Uterus (tissue), 4 donors: ENCODE measurements at places on chromosomes 7 and 10. TPM values are rescaled to one million over a fixed set of nuclear protein-coding genes. Genes with fewer than 3 reads are reported as not detected.

GRCh38 chr10:76206797-76207352 lies 775.5 kb downstream of the LRMDA start:
- no peak for DNase-seq

GRCh38 chr10:87635498-87636312 lies 24.0 kb upstream of the PAPSS2 start:
- DNase-seq = no peak

The AS3MT gene
- 2.1 TPM for total RNA-seq

DNA sequence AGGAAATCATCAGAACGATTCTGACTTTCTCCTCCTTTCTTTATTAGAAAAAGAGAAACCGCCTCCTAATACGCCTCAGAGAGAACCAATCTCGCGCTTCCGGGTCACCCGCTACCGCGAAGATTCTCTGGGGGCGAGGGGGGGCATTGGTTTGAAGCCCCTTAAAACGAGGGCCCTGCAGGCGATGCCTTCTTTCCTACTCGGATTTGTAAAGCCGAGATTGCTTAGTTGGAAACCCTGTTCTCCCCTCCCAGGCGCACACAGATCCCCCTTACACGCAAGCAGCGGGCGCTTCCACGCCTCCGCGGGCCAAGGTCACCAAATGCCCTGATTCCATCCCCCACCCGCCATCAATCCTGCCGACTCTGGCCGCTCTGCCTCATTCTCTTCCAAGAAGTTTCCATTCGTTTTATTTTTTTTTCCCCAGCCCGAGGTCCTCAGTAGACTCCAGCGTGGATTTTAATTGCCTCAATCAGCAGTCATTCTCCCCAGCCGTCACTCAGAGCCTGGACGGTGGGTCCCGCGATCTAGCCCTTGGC lies 1.1 kb upstream of the GAD2 start:
- no peak for DNase-seq
